NCI-H460 (cell line): ENCODE measurements at places on chromosomes 2 and 18.

DNA sequence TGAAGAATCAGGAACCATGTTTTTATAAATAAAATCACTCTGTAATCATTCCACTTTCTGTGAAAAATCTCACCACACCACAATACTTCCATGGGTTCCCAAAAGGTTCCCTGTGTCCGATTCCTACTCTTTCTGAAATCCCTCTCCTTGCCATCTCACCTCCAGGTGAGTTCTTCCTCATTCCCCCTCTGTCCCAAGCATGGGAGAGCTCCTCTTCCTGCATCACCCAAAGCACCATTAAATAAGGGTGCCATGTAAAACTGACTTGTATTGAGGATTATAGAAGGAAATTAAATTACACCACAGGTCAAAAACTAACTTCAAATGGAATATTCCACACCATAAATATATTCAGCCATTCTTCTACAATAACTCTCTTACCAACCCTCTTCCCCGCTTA is 55.8 kb upstream of the ETAA1 start:
- DNase-seq, result no peak

DNA sequence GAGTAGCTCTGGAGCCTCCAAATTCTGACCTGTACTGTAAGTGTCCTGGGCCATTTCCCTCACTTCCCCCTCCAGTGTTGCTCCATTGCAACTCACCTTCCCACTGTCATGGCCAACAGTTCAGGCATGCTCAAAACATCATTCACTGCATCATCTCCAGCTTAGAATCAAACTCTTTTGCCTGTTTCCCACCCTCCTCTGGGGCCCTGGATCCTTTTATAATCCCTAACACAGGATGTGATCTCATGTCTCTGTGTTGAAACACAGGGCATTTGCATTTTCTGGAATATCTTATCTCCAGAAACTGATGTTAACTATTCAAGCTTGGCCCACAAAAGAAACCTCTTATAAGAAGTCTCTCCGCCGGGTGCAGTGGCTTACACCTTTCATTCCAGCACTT is 3.0 kb downstream of the DPP4 start:
- no peak for DNase-seq

DNA sequence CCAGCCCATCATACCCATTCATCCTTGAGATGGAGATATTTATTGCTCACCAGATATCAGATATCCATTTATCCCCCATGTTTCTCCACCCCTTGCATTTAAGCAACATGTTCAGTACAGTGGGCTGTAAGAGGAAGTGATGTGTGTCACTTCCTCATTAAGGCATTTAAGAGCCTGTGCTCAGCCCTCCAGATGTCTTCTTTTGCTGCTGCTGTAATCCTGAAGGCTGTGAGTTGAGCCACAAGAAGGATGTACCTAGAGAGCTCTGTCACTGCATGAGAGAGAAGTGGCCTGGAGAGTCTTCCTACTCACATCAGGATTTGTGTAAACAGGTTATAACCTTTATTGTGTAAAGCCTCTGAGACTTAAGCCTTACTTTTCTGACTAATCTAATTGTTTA is 151.8 kb upstream of the UNC80 start:
- DNase-seq, result no peak

GRCh38 chr2:160308915-160309314 is 108.8 kb upstream of the ITGB6 start:
- no peak for DNase-seq
